ENCODE measurements at places on chromosomes 1 and 21.

DNA sequence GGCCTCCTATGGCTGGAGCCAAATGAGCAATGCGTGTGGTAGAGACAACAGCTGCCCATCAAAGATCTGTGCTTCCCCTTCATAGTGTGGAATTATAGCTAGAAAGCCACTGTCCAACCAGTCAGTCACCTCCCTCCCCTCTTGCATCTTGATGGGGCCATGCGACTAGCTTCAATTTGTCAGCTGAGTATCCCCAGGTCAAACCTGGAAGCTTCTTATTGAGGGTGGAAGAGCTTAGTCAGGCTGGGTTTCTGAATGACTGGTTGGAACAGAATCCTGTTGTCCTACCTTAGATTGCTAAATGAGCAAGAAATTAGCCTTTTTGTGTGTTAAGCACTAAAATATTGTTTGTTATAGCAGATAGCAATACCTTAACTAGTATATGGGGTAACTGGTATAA is 625.4 kb downstream of the PTPRC start:
- no peak for DNase-seq

- no peak for DNase-seq
These were observed 7.9 kb downstream of the SAMD11 start for GRCh38 chr1:931380-932172.

DNA sequence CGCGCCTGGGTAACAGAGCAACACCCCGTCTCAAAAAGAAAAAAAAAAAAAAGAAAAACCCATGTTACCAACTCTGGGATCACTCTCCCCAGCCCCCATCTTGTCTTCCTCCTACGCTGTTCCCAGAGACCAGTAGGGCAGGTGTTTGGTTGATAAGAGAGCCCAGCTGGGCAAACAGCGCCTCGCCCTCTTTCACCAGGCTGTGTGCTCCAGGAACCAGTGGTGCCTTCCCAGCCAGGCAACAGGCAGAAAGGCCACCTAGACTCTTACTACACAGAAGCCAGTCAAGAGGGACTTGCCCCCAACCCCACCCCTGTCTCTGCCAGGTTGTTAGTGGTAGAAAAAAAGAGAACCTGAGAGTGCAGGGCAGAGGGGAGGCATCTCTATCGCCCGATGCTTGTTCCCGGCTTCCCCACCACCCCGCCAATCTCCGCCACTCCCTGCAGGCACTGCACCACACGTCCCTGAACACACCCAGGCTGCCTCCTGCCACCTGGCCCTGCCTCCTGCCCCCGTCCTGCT is 14.0 kb upstream of the CTRC start:
- no peak for DNase-seq

DNA sequence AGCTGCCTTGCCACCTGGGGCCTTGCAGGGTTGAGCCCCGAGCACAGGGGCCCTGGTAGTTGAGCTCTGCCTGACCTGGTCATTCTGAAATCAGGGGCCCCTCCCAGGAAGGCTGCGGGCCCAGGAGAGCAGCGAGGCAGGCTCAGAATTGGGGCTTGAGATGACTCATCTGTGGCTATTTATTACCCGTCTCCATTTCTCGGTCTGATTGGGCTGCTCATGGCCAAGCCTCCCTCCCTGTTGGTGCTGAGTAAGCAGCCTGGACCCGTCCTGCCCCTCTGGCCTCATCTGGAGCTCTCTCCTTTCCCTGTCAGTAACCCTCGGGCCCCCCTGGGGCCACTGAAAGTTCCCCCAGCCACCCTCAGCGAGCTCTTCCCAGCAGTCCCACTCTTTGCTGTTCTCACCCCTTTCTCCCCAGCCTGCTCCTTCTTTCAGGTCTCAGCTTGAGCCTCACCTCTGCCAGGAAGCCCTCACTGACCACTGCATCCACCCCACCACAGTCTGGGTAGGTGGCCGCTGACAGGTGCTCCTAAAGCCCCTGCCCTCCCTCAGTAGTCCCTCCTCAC is 11.0 kb upstream of the TNFRSF8 start:
- no peak for DNase-seq

DNA sequence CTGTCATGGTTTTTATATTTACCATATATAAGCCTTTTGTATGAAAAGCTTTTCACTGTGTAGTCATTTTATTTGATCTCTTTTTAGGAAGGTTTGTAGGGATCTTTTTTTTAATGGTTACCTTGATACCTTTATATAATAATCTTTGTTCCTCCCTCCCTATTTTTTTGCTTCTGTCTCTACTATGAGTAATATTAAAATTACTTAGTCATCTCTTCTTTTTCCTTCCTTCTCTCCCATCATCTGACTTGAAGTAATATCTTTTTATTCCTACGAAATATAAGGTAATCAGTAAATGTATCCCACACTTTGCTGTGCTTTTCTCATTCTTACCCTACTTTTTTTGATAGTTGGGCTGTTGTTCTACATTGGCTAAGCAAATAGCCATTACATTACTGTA is 161.4 kb downstream of the MAGI3 start:
- DNase-seq = no peak

GRCh38 chr1:157438146-157438545 is 114.2 kb downstream of the FCRL5 start:
- DNase-seq = no peak

DNA sequence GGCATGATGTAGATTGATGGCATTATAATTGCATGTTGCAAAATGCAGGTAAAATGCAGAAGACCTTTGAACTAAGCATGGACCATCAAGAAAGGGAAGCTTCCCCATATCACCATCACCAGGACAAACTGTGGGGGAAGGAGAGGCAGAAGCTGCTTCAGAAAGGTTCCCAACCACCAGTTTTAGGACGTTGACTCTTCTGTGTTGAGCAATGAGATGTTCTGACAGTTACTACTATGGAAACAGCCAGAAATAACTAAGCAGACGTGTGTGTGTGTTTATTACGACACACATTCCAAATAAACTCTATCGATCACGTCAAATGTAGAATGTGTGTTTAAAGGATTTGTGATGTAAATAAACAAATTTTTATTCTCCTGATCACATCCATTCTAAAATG is 110.2 kb upstream of the PLD5 start:
- no peak for DNase-seq

DNA sequence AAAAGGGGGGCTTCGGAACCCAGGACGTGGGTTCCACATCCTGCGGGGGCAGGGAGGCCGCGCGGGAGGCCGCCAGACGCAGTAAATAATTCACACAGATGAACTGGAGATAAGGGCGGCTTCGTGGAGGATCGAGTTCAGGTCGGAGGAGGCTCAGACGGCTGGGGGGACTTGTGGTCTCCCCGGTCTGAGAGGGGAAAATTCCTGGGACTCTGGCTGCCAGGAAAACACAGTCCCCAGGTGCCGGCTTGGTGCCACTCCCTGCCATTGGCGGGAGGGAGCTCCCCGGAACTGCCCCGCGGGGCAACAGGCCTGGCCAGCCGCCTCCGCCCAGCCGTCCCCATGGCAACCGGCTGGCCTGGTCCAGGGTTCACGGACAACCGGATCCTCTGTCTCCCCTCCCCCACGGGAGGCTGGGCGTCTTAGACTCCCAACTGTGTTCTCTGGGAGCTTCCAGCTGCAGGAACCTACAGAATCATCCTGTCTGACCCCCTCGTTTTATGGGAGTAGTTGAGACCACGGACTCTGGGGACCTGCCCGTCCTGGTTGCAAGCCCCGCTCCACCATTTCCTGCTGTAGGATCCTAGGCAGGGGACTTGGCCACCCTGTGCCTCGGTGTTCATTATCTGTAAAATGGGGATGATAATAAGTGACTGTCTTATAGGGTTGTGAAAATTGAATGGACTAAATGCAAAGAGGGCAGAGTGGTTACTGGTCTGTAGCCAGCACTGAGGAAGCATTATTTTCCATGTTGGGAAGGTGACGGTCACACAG is 9.6 kb downstream of the CAMK2N1 start:
- no peak for DNase-seq

- no peak for DNase-seq
These were observed 726.9 kb upstream of the PTBP2 start for GRCh38 chr1:95994643-95995042.

GRCh38 chr1:161013131-161013487 is 7.8 kb downstream of the F11R start:
- no peak for DNase-seq

DNA sequence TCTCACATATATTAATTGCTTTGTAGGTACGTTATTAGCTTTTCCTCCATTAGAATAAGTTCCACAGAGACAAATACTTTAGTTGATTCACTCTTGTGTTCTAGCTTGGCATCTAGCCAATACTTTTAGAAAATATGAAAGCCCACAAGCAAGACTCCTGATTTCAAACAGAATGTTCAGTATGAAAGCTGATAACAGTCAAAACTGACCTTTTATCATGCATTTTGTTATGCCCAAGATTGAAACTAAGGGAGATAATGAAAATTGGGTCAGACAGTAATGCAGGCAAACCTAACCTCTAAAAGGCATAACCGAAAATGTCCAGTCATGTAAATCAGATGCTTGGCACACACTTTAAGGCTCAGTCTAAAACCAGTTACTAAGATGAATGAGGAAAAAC is 61.7 kb downstream of the ERICH3 start:
- no peak for DNase-seq

DNA sequence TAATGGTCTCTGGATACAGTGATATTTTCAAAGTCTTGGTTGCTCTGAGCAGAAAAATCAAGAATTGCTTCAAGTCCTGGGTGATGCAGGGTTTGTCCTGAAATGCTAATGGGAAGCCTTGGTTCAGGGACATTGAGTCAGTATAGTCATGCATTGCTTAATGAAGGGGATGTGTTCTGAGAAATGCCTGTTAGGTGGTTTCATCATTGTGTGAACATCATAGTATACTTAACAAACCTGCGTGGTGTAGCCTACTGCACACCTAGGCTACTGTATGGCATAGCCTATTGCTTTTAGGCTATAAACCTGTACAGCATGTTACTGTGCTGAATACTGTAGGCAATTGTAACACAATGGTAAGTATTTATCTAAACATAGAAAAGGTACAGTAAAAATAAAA is 36.4 kb downstream of the TBCE start:
- DNase-seq = no peak
